Endodermal cell (in vitro differentiated cells): ENCODE measurements at places on chromosomes 4 and X.

DNA sequence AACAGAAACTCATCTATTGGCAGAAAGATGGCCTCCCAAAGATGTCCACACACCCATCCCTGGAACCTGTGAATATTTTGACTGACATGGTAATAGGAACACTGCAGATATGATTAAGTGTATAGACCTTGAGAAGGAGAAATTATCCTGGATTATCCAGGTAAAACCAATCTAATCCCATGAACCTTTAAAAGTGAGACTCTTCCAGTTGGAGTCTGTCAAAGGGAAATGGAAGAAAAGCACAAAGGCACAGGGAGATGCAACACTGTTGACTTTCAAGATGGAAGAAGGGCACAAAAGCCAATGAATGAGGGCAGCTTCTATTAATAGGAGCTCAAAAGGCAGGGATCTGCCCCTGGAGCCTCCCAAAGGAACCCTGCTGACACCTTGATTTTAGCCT, 83.0 kb downstream of the AMELX start:
- DNase-seq, result no peak

GRCh38 chrX:132119821-132120515, 7.9 kb downstream of the FRMD7 start:
- peak; percentile 77 for DNase-seq

GRCh38 chr4:99061048-99061700, 27.4 kb downstream of the ADH5 start:
- DNase-seq, result no peak

DNA sequence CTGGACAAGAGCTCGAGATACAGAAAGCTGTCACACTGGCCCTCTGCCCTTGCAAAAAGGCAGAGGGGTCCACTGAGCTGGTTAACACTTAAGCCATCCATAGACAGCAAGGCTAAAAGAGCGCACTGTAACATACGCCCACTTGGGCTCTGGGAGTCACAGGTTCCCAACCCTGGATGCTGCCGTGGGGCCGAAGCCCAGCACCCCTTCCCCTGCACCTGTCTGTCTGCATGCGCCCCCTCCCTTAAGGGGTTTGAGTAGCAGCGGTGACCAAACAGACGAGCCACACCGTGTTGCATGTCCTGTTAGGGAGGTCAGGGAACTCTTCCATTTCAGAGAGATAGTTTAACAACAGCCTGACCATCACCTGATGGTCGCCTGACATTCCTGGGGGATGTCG, 138.4 kb upstream of the GALNTL6 start:
- no peak for DNase-seq

GRCh38 chr4:113825272-113825671, 63.7 kb upstream of the CAMK2D start:
- DNase-seq, result no peak

- DNase-seq, result peak; percentile 31
These were observed 71.3 kb downstream of the HTRA3 start for GRCh38 chr4:8340781-8341241.

GRCh38 chrX:120228187-120228908, 22.3 kb upstream of the ZBTB33 start:
- DNase-seq, result no peak

GRCh38 chr4:102139132-102139573, 206.1 kb downstream of the SLC39A8 start:
- no peak for DNase-seq

DNA sequence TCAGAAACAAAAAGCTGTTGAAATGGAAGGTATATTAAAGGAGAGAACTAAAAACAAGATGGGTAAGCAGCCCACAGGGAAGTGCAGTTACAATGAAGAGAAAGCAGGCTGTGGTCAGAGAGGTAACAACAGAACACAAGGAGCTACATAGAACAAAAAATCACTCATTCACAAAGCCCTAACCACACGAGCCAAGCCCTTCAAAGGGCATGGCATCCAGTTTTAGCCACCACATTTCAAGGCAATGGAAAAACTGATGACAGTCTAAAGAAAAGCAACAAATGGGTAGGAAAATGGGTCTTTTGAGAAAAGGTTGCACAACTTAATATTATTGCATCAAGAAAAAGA, 37.5 kb downstream of the KDR start:
- no peak for DNase-seq

DNA sequence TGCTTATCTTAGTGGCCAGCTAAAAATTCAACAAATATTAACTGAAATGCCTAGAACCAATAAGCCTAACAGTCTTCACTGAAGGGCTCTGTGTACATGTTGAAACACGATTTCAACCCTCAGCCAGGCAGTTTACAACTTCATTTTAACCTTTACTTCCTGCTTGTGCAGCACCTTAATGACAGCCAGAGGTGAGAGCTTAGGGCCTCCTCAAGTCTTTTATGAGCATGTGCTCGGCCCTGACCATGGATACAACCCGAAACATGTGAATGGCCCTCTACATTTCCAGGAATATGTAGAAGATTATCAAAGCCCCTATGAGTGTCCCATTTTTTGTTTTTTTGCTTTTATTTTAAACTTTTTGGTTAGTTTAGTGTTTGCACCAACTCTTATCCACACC, 88.3 kb downstream of the MSN start:
- DNase-seq, result no peak

DNA sequence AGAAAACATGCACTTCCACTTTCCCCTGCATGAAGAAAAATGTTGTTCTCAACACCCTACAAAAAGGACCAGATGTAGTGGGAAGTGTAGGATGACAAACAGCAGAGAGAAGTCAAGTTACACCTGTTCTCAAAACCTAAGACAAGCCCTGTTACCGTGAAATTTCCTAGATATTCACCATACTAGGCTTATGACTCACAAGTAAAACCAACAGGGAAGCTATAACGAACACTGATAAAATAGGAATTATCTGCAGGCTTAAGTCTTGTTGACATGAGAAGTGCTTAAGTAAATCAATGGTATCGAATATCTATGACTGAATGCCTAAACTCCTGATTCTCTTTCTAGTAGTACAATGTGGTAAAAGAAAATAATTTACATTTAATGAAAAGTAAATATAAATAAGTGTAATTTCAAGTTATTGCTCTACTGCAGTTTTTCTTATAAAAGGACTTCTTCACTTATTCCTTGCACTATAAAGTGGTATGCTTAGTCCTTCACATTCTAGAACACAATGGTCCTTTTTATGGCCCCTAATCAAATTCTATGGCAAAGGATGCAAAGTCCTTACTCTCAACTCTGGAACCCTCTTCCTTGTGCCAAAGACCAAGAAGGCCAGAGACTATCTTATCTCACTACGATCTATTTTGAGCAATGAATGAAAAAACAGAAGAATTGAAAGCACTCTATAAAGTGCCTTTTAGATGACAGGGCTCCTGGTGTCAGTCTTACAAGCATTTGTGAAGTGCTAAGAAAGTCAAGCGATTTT, 19.6 kb downstream of the AP1S2 start:
- no peak for DNase-seq

DNA sequence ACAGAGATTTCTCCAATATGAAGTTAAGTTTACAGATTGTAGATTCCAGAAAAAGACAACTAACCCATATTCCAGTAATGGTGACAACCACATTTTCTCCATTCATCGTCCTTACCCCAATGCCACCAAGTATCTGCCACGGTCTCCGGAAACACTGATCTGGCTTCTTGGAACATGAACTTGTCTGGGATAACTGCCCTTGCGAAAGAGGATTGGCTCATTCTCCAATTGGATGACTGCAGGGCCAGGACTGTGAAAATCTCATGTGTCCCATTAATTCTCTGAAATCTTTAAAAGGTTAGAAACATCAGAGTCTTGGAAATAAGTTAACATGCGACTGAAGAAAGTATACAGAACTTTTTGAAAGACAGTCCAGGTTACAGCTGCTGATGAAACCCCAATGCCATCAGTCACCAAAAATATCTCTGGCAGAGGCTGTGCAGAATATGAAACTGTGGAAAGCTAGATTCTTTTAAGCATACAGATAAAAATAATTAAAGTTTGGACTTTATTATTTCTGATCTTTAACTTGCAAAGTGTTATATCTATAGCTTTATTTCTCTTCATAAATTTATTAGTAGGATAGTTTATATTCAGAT, 496.9 kb downstream of the PPARGC1A start:
- DNase-seq, result no peak

GRCh38 chr4:168864821-168865541, 145.1 kb downstream of the CBR4 start:
- peak; percentile 65 for DNase-seq

- DNase-seq, result no peak
These were observed 89.8 kb downstream of the EIF4E start for GRCh38 chr4:98838977-98839618.

DNA sequence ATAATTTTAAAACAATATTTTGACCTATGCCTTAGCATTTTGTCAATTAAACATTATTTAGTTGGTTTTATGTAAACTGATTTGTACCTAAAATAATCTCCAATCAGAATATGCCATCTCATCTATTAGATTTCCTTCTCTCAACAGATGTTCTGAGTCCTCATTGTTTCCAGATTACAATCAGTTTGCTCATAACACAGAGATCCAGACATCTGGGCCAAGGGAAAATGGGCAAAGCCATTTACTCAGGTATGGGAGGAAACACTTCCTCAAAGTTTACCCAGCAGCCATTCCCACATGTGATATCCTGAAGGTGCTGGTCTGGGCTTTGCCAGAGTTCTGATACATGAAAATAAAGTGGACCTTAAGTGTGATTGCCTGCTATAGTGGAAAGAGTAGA, 217.9 kb upstream of the GPC4 start:
- no peak for DNase-seq

GRCh38 chrX:1610166-1610565, 4.7 kb upstream of the ASMT start:
- no peak for DNase-seq
